ENCODE measurements at places on chromosomes 2 and 18.

DNA sequence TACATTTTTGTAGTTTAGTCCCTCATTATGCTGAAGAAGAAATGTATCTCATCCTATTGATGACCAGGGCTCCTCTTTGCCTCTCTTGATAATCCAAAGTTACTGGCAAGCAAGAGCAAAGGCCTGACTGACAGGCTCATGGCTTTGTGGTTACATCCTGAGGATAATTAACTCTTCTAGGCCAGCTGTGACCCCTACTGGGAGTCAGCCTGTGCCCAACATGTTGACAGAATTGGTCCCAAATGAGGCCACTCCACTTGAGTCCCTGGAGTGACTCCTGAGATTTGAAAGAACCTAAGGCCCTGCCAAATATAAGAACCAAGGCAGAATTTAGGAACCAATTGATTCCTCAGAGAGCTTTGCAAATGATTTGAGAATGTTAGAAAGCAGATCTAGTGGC, 973.8 kb upstream of the CELF4 start:
- DNase-seq = no peak

GRCh38 chr2:29047083-29047845, 27.1 kb downstream of the PCARE start:
- no peak for DNase-seq

DNA sequence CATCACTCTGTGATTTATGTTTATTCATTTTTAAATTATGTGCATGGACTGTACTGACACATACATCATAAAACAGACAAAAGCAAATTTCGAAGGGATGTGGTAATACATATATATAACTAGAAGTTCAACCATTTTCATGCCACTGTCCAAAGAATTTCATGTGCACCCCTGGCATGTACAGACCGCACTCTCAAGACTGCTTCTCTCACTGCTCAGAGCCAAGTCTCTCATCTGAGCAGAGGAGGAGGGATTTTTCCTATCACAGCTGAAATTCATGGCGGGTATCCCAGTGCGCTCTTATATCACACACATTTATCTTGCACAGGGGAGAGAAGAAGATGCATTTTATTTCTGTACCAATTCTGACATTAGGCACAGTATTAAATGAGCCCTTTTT, 5.9 kb downstream of the TMEM178A start:
- no peak for DNase-seq

DNA sequence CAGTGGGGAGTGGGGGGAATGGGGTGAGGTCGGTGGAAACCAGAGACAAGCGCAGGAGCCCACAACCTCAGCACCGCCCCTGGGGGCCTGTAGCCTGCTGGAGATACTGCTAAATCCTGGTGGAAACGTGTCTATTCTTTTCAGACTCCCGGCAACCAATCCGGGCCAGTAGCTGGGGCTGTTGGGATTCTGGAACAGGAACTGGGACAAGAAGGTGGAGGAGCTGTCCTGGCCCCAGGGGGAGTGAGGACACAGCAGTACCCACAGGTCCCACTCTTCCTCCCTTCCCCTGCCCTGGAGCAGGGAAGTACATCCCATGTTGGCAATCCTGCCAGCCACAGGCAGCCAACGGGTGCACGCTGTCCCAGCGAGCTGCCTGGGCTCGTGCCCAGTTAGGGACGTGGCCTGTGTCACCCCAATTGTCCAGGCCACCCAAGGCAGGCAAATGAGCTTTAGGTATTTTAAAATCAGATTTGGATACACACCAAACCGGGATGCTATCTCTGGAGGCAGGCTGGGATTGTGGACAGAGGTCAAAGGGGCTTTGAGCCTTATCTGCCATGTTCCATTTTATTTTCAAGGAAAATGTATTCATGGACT, 51.8 kb downstream of the HS1BP3 start:
- DNase-seq = no peak

- DNase-seq = no peak
Measured at GRCh38 chr2:226634943-226635604, 164.5 kb downstream of the IRS1 start.

GRCh38 chr2:160666154-160667060, 172.8 kb upstream of the RBMS1 start:
- no peak for DNase-seq

DNA sequence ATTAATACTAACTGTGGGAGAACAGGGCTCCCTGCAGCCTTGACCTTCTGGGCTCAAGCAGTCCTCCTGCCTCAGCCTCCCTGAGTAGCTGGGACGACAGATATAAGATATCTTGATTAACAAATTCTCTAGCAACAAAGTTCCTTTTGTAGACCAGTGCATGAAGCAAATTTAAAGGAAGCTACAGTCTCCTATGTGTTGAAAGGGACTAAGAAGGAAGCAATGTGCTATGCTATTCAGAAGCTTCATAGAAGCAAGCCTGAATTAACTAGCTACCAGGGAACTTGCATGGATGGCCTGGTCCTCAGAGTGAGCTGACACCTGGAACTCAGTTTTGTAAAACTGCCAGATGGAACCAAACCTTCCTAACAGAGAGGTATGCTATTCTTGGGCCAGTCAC, 33.2 kb downstream of the RAPH1 start:
- DNase-seq = no peak

GRCh38 chr2:42906557-42907411, 114.4 kb upstream of the HAAO start:
- no peak for DNase-seq

GRCh38 chr2:37877457-37878315, 47.4 kb upstream of the RMDN2 start:
- no peak for DNase-seq

GRCh38 chr2:11011359-11011758, 99.6 kb downstream of the KCNF1 start:
- no peak for DNase-seq

- no peak for DNase-seq
Measured at GRCh38 chr18:28062443-28062842, 114.5 kb downstream of the CDH2 start.

DNA sequence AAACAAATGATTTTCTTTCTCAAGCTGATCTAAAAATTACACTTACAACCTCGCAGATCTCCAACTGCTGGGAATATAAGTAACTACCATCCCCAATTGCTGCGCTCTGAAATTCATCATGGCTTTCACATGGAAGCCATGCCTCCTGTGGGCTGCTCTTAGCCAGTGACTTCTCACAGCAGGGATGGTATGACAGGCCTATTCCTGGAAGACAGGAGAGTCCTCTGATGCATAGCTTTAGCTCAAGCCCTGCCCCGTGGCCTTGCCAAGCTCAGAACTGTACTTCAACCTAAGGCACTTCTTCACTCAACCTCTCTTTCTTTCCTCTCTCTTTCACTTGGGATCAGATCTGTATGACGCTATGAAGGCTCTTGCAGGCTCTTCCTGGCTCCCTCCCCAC, 12.6 kb upstream of the ELAC1 start:
- DNase-seq = no peak

GRCh38 chr2:62465741-62466502, 40.1 kb downstream of the TMEM17 start:
- no peak for DNase-seq

Measured in stimulated activated CD4-positive, alpha-beta T cell treated with anti-CD3 and anti-CD28 coated beads, Interleukin-4, amount 100 ng/mL, for 1 hour (primary cell).